ENCODE measurements at places on chromosomes 3 and 15. TPM values are rescaled to one million over a fixed set of nuclear protein-coding genes. Genes with fewer than 3 reads are reported as not detected.

DNA sequence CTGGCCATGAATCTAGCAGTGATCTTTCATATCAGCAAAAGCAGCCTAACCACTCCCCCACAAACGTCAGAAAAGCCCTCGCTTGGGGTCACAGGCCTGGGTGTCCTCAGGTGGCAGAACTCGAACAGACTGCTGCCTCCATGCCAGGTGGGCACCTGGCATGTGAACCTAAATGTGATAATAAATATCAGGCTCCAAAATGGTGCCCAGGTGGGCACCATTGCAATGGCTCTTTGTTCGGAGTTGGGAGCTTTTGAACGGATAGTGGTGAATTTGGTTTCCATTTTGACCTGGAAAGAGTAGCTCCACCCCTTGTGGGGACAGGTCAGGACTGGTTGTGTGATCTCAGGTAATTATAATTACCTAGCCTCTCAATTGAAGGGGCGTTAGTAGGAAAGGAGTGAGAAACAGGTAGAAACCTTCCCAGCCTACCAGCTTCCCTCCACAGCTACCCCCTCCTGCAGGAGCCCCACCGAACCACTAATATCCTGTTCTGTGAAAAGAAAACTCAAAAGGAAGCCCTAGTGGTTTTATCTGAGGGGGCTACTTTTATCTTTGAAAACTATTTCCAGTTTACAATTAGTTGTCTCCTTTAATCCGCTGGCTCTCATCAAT, 18.1 kb downstream of the MYO1E start:
- no peak for DNase-seq

DNA sequence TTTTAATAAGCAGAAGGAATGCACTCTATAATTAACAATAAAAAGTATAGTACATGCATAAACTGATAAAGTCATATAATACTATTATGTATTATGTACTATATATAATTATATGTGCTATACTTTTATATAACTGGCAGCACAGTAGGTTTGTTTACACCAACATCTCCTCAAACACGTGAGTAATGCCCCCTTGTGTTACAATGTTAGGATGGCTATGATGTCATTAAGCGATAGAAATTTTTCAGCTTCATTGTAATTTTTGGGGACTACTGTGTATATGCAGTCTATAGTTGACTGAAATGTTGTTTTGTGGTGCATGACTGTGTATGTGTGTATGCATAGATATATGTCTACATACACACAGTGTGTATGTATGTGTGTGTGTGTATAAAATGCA, 100.6 kb downstream of the SLMAP start:
- DNase-seq: no peak

MKRN3 gene
- not detected for total RNA-seq

CFAP91 gene
- total RNA-seq: not detected

MFSD1 gene
- 62.2 TPM for total RNA-seq

CELSR3 gene
- 8.6 TPM for total RNA-seq

CYP1A2 gene
- total RNA-seq: not detected

CPNE4 gene
- total RNA-seq: 1.9 TPM

Measured in astrocyte (in vitro differentiated cells and primary cell).